ENCODE measurements at places on chromosomes 7 and 10.

GRCh38 chr10:35136263-35136815, 9.7 kb downstream of the CREM start:
- DNase-seq: no peak

GRCh38 chr7:98996150-98996552, 117.8 kb downstream of the TRRAP start:
- no peak for DNase-seq

- DNase-seq: no peak
Measured at GRCh38 chr10:109743574-109743973, 179.7 kb downstream of the XPNPEP1 start.

DNA sequence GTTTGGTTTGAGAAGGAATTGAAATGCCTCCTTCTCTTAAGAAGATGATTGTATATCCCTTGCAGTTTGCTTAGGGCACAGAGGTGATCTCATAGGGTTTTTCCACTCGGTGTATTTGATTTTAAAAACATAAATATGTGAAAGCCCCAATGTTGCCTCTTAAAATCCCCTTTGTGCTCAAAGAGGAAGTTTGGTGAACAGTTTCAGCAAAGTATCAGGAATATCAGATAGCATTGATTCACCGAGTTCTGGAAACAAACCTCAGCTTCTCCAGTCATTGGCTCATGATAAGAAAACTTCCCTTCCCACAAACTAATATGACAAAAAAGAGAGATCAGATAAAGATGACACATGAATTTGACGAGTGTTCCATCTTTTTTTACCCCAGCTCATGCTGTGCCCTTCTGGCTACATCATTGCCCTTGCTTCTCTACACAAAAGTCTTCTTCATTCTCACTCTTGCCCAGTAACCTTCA, 20.1 kb upstream of the SMNDC1 start:
- no peak for DNase-seq

DNA sequence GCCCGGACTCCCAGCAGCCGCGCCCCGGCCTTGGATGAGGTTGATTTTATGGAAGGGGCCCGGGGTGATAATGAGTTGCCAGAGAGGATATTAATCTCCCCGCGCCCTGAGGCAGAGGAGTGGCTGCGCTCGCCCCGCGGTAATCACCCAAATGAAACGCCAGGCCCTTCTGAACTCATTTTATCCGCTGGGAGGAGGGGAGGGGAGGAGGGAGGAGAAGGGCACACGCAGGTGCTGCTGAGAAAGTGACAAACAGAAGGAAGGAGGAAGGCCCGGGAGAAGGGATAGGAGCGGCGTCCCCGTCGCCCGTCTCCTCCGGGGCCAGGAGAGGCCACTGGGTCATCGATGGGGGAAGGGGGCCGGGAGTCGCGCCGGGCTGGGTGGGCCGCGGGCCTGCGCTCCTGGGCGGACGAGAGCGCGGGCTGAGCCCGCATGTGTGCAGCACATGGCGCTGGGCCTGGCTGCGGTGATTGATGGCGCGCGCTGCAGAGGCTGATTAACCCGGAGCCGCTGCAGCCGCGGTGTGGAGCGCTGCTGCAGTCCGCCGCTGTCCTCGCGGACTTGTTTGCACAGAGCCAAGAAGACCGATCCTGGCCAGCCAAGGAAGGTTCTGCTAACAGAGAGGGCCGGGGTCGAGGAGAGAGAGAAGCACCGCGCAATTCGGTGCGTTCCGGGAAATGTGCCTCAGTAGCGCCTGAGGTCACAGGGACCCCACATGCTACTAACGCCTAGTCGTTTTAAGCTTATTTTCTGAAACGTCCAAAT, 6.5 kb downstream of the MNX1 start:
- no peak for DNase-seq

GRCh38 chr10:70694418-70695141, 22.3 kb downstream of the ADAMTS14 start:
- DNase-seq: no peak

GRCh38 chr7:148503900-148504487, 86.6 kb upstream of the C7orf33 start:
- no peak for DNase-seq

DNA sequence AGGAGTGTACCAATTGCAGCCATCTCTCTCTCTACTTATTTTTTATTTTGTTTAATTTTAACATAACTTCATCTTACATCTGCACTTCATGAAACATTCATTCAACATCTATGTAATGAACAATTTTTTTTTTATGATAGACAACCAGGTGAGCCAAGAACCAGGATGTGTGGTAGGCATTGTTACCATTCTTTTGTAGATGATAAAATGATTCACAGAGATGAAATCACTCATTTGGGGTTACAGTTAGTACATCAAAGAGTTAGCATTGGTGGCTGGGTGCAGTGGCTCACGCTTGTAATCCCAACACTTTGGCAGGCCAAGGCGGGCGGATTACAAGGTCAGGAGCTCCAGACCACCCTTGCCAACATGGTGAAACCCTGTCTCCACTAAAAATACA, 127.8 kb downstream of the HDAC9 start:
- no peak for DNase-seq

GRCh38 chr7:110224643-110225042, 866.3 kb upstream of the LRRN3 start:
- no peak for DNase-seq

DNA sequence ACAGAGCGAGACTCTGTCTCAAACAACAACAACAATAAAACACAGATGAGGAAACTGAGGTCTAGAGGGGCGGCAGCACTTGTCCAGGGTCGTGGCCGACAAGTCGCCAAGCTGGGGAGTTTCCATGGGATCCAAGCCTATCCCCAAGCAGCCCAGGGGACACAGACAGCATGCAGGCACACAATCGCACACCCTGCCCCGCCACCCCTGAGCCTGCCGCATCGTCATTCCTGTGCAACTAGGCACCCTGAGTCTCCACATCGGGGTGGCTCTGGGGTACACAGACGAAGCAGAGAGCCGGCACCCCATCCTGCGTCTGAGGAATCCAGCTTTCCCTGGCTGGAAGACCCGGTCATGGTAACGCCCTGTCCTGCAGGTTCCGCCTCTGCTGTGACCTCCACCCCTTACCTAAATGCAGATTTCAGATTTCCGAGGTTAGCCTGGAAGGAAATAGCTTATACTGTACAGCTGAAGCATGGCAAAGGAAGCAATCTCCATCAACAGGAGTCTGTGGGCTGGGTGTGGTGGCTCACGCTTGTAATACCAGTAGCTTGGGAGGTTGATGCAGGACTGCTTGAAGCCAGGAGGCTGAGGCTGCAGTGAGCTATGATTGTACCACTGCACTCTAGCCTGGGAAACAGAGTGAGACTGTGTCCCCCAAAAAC, 136.1 kb upstream of the TNRC18 start:
- DNase-seq: no peak

All from activated CD8-positive, alpha-beta memory T cell treated with anti-CD3 and anti-CD28 coated beads, Interleukin-2, amount 50 U/mL, for 4 hours (primary cell).